ENCODE measurements at places on chromosomes 6 and 20.

DNA sequence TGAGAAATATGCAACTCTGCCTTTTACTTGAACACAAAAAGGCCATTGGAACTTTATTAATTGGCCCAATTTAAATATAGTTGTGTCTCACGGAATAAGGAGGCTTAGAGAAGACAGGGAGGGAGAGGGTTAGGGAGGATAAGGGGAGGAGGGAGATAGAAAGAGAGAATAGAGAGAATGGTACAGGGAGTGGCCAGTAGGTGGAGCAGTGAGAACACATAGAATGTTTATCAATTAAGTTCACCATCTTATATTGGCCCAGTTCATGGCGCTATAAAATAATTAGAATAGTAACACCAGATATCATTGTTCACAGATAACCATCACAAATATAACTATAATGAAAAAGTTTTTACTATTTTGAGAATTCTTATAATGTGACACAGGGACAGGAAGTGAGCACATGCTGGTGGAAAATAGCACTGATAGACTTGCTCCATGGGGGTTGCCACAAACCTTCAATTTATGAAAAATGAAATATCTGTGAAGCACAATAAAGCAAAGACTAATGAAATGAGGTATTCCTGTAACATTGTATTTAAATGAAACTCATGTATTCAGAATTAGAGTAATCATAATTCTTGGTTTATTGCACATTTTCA is 374.1 kb upstream of the MANEA start:
- no peak for DNase-seq
- no peaks in the 10 kb centered on the region for H3K4me1 ChIP-seq
- H3K4me3 ChIP-seq, result no peak overlapping the region
- no peaks in the 10 kb centered on the region for H3K36me3 ChIP-seq
- H3K27me3 ChIP-seq, result no peaks in the 10 kb centered on the region
- H3K27ac ChIP-seq, result no peak overlapping the region

- peak overlapping the region; percentile 26 for H3K27ac ChIP-seq
- H3K4me3 ChIP-seq, result no peak overlapping the region
- H3K27me3 ChIP-seq, result peaks cover 5% of the 10 kb centered on the region
Measured at GRCh38 chr20:17427638-17428037, 103.5 kb downstream of the BFSP1 start.

DNA sequence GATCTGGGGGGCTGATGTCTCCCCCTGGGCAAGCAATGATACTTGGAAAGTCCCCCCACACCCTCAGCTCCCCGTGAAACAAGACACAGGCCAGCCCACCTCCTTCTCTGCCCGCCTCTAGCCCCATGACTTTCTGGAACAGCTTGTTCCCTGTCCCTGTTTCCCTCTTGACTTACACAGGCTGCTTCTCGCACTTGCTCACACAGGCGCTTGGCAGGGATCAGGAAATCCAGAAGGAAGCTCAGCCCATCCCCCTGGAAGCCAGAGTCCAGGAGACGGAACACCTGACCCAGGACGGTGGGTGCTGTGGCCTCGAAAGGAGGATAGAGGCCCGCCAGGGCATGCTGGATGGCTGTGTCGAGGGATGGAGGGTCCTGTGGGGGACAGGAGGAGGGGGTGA is 14.8 kb downstream of the KIAA1755 start:
- H3K27ac ChIP-seq, result no peak overlapping the region
- H3K36me3 ChIP-seq, result no peaks in the 10 kb centered on the region
- H3K27me3 ChIP-seq, result no peaks in the 10 kb centered on the region

GRCh38 chr6:53202052-53202451 is 53.4 kb upstream of the GCM1 start:
- H3K4me1 ChIP-seq, result peaks cover 4% of the 10 kb centered on the region
- no peak overlapping the region for H3K27ac ChIP-seq
- no peaks in the 10 kb centered on the region for H3K27me3 ChIP-seq
- H3K4me3 ChIP-seq, result no peak overlapping the region
- no peaks in the 10 kb centered on the region for H3K36me3 ChIP-seq

- no peaks in the 10 kb centered on the region for H3K36me3 ChIP-seq
- peaks cover 2% of the 10 kb centered on the region for H3K27me3 ChIP-seq
- no peak overlapping the region for H3K4me3 ChIP-seq
- H3K27ac ChIP-seq, result no peak overlapping the region
- H3K4me1 ChIP-seq, result peaks cover 31% of the 10 kb centered on the region
- DNase-seq, result no peak
Measured at GRCh38 chr6:14381829-14382677, 264.5 kb downstream of the CD83 start.
